ENCODE measurements at places on chromosomes 11 and 22.

DNA sequence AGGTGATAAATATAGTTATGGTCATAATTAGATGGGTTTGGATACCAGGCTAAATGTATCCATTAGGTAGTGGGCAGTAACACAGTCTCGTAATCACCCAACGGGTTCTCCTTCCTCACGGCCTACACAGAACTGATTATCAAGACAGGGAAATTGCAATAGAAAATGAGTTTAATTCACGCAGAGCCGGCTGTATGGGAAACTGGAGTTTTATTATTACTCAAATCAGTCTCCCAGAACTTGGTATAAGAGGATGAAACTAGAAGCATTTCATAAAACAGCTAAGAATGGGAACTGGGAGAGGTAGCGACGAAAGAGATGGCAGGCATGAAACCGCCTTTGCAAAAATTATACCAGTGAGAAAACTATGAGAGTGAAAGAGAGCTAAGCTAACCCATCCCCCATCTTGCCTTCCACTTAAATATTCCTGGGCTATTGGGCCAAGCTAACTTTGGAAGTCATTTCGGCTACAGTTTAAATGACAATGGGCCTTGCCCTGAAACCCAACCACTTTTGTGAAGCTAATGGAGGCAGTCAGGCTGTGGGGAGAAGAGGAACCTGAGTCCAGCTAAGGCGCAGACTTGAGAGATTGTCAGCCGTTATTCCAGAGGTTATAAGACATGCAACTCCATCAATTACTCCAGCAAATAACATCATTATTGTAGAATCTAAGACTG, 29.6 kb downstream of the CTSC start:
- no peak for DNase-seq

GRCh38 chr22:22195265-22196017, 49.1 kb upstream of the VPREB1 start:
- DNase-seq: peak; percentile 48

DNA sequence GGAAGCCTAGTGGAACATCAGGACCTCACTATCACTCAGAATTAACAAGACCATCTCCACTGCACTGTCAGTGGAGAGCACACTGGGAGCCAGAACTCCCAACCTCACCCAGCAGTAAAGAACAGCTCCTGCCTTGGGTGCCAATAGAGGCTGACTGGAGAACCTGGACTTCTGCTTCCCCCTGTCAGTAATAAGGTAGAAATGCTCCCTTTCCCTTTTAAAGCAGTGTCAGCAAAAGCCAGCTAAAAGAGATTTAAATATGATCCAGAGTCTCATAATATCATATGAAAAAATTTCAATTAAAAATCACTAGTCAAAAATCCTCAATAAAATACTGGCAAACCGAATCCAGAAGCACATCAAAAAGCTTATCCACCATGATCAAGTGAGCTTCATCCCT, 82.8 kb downstream of the SPATA19 start:
- no peak for DNase-seq

- no peak for DNase-seq
Measured at GRCh38 chr11:78651136-78651775, 76.6 kb upstream of the NARS2 start.
